ENCODE measurements at places on chromosomes 4 and X.
A peak's percentile ranks its signal among the peaks of the same experiment; 100 is the strongest.

DNA sequence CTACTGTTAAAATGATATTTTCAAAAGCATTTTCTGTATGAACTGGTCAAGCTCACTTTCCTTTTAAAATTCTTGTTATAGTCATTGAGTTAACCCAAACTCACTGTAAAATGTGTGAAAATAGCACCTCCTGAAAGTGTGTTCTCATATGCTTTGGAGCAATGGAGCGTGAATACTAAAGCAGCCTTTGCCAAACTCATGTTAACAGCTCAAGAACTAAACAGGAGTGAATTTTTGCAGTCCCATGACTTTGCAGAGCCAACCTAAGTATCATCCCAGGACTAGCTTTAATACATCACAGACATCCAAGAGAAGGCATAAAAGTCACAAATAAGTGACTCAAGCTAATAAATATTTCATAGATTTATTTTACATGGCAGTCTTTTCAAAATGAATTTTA lies 2.3 kb downstream of the AMMECR1 start:
- DNase-seq = no peak

- DNase-seq = no peak
Observed at GRCh38 chrX:8988446-8988845, 45.5 kb downstream of the FAM9B start.

DNA sequence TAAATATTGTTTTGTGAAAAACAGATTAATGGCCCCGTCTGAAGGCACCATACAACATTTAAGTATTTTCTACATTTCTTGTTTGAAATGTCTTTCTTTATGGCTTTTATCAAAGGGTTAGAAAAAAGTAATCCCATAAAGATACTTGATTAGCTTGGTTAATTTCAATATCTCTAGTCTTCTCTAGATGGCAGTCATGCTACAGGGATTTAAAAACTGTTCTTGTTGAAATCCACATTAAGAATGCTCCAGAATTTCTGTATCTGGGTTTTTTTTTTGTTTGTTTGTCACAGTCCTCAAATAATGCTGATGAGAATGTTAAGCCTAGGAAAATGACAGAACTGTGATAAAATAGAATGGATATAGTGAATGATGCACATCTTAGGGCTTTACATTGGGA lies 109.0 kb upstream of the AADAT start:
- DNase-seq = no peak

DNA sequence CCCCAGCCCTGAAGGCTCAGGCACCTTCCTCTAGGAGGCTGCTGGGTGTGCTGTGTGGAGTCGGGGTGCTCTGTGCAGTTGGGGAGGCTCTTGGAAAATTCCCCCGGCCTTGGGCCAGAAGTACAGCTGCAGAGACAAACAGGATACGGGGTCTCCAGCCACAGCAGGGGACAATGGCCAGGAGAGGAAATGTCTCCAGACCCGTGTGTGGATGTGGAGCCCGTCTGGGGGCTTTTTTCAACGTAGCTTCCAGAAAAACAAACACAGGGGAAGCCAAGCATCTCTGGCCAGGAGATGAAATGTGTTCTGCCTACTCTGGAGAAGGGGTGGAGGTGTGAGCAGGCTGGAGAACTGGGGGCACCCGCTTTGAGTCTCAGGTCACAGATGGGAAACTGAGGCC lies 3.7 kb upstream of the SH3TC1 start:
- no peak for DNase-seq

DNA sequence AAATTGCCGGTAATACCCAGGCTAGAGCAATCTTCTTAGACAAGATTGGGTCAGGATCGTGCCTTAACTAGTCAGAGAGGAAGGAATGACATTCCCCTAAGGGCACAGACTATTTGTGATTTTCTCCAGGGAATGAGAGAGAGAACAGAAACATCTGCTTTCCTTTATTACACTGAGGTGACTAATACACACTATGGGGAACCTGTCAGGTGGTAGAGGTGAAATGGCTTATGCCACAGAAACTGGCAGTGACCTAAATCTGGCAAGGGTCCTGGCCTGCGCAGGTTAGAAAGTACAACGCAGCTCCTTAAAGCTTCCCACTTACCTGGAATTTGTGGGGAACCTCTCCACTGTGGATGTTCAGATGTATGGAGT lies 16.6 kb upstream of the HPGD start:
- DNase-seq = no peak

- DNase-seq = no peak
Observed at GRCh38 chr4:41787931-41788330, 39.4 kb upstream of the PHOX2B start.

GRCh38 chrX:291411-291901 lies 10.3 kb downstream of the PLCXD1 start:
- no peak for DNase-seq

GRCh38 chrX:39452401-39452800 lies 645.4 kb downstream of the BCOR start:
- no peak for DNase-seq

GRCh38 chr4:176270669-176271068 lies 1.6 kb upstream of the ASB5 start:
- no peak for DNase-seq

DNA sequence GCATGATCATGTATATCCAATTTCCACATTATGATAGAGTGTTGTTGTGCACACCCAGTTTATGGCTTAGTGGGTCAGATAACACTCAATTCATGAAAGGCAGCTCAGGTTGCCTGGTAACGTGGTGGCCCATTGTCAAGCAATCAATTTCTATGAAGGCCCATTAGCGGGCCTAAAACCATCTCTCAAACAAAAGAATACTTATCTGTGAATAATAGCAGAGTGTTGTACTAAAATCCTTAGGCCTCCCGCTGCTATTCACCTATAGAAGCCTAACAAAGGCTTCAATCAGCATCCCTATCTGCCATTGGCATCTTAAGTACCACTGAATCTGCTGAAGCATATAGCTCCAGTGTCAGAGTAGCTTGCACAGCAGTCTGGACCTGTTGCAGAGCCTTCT lies 849.6 kb upstream of the POU3F4 start:
- no peak for DNase-seq

- DNase-seq = no peak
Observed at GRCh38 chr4:55258152-55258865, 87.7 kb upstream of the SRD5A3 start.

- DNase-seq = no peak
Observed at GRCh38 chrX:94252211-94252610, 578.2 kb downstream of the FAM133A start.

DNA sequence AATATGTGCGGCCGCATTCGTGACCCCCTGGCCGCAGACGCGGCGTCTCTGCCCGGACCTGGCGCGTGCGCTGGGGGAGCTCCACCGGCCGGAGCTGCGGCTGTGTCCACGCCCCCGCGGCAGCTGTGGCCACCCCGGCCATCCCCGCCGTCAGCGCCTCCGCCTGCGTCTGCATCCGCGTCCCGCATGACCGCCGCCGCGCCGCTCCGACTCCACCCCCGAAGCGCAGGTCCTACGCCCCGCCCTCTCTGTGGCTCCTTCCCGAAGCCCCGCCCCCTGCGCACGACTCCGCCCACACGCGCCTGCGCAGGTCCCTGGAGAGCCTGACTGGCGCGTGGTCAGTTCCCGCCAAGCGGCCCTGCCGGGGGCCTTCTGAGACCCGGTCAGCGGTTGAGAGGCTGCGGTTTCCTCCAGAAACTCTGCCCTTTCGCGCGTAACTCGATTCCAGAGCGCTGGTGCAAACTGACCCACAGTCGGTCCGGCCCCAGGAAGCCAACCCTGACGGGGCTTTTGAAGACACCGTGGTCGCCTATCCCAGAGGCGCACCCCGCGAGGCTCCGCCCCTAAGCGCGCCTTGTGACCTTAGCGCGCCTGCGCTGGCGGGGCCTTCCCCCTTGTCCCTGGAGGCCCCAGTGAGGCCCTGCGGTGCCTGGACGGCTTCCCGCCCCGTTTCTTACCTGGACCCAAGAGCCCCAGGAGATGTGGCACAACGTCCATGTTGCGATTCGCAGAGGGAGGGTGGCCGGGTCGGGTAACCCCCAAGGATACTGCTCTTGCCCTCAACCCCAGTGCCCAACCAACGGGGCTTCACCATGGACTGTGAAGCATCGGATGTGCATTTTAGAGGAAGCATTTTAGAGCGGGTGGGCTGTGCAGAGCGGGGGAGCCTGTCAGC lies at the start of gene LAGE3:
LAGE3 (minus strand) TSS at position 554 of the 895 bp plus-strand sequence; CDS start at position 188, 366 bp downstream.
- peak; percentile 93 for DNase-seq

- DNase-seq = no peak
Observed at GRCh38 chr4:128483041-128483440, 195.4 kb upstream of the PGRMC2 start.

- DNase-seq = no peak
Observed at GRCh38 chrX:155266439-155266838, 2.1 kb upstream of the RAB39B start.

Measured in activated T-cell treated with anti-CD3 and anti-CD28 coated beads for 1 hour (primary cell).